ENCODE measurements at places on chromosomes 3 and 15.

DNA sequence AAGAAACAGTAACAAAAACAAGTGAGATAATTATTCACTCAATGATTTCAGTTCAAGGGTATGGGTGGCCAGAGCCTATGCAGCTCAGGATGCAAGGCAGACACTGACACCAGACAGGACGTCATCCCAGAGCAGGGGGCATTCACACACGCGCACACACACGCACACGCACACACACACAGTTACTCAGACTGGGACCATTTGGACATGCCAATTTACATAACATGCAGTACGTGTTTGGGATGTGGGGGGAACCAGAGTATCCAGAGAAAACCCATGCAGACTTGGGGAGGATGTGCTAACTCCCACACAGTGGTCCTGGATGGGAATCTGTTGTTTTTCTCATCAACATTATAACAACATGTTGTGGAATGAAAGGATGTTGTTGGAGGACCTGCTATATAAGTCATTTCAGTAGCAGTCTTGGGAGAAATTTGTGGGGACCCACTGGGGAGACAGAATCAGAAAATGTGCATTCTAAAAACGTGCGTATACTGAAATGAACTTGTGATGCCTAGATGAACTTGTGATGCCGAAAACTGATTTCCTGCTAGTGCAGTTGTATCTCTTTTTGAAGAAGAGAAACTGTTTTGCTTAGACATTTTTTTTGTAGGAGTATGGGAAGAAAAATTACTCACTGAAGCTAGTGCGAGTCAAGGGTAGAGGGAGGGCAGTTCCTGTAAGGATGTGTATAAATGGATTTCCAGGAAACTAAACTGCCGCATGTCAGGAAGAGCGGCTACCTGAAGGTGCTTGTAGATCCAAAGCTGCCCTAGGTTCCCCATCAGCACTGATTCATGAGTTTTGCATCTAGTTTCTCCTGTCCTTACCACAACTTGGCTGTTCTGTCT lies 25.2 kb downstream of the CD200 start:
- DNase-seq, result no peak
- no peaks in the 10 kb centered on the region for H3K36me3 ChIP-seq
- H3K4me1 ChIP-seq, result no peaks in the 10 kb centered on the region
- H3K27ac ChIP-seq, result no peak overlapping the region
- no peaks in the 10 kb centered on the region for H3K27me3 ChIP-seq

DNA sequence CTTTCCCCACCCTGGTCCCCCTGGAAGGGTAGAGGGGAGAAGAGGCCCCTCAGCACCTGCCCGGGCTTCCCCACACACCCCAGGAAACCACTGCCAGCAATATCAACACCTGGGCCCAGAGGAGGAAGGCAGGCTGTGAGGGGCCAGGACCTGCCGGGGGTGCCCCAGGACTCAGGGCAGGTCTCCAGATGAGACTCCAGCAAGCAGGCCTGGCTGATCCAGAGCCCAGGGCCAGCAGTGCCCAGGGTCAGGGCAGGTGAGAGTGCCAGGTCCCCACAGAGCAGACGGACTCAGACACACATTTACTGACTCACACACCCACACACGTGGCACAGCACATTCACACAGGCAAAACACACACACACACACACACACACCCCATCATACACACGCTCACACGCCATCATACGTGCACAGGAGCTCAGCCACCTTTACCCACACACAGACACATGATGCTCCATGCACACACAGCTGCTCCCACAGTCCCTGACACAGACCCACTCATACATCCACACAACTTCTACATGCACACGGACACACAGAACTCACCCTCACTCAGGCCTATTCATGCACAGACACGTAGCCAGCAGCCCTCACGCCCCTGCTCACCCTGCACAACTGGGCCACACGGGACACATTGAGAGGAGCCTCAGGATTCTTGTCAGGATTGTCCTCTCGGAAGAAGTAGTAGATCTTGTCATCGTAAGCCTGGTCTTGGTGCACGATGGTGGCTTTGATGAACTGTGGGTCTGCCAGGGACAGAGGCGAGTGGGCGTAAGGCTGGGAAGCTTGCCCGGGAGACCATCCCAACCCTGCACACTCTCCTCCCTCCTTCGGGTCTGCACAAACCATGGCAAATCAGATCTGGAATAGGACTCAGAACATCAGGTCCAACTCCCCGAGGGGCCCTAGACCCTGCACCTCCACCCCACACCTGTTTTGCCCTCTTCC lies 17.5 kb downstream of the SEMA7A start:
- H3K27me3 ChIP-seq, result no peaks in the 10 kb centered on the region
- H3K36me3 ChIP-seq, result no peaks in the 10 kb centered on the region
- DNase-seq, result no peak
- H3K4me1 ChIP-seq, result no peaks in the 10 kb centered on the region

DNA sequence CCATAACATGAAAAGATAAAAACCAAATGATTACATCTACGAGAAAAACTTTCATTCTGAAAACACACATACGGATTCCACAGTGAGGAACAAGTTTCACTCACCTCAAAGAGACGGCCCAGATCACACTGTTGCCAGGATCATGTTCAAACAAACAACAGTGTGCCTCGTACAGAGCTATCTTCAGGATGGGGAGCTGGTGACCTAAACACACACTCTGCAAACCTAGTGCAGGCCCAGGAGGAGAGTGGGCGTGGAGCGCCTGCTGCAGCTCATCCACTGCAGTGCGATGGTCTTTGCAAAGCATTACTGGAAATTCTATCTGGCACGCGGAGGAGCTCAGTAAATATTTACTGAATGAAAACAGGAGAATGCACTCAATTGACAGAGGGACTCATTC lies 38.5 kb downstream of the TAMM41 start:
- peaks cover 21% of the 10 kb centered on the region for H3K4me1 ChIP-seq
- H3K27ac ChIP-seq, result peak overlapping the region; percentile 62
- no peaks in the 10 kb centered on the region for H3K27me3 ChIP-seq
- H3K4me3 ChIP-seq, result peak overlapping the region; percentile 1
- no peaks in the 10 kb centered on the region for H3K36me3 ChIP-seq

DNA sequence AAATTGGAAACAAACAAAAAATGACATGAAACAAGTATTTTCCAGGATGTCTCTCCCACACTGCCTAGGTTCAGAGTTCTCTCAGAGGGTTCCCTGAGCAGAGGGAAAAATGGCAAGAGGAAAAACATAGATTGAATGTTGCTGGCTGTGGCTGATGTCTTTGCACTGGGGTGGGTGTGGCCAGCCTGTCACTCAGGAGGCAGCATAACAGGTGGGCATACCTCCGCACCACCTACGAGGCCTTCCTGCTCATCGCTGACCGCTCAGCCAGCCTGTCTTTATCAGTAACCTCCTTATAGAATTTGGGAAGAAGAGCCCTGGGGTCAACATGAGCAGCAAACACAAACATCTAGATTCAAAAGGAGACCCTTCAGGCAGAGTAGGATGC lies 216.6 kb upstream of the UMPS start:
- H3K27ac ChIP-seq, result no peak overlapping the region
- no peak for DNase-seq
- no peaks in the 10 kb centered on the region for H3K27me3 ChIP-seq
- H3K4me3 ChIP-seq, result no peak overlapping the region
- H3K4me1 ChIP-seq, result no peaks in the 10 kb centered on the region

- H3K4me1 ChIP-seq, result no peaks in the 10 kb centered on the region
- no peak overlapping the region for H3K4me3 ChIP-seq
- no peaks in the 10 kb centered on the region for H3K36me3 ChIP-seq
- H3K27ac ChIP-seq, result no peak overlapping the region
- DNase-seq, result no peak
These were observed 98.8 kb downstream of the SH3GL3 start for GRCh38 chr15:83545804-83546511.

GRCh38 chr15:57112178-57112577 lies 193.7 kb downstream of the TCF12 start:
- no peaks in the 10 kb centered on the region for H3K36me3 ChIP-seq
- peaks cover 23% of the 10 kb centered on the region for H3K4me1 ChIP-seq
- H3K27me3 ChIP-seq, result no peaks in the 10 kb centered on the region
- H3K27ac ChIP-seq, result no peak overlapping the region
- DNase-seq, result no peak

DNA sequence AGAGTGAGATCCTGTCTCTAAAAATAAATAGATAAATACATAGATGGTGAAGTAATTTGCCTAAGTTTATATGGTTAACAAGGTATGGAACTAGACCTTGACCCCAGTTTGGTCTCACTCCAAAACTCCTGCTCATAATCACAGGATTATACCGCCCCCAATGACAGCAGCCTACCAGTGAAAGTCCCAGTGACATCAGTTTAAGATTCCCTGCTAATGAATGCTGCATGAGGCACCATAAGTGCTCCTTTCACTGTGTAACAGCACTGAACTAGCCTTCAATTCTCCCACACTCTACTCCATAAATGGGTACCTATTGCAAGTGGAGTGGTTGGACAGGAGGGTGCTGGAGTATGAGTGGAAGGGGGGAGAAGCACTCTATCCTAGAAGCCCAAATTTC lies 23.7 kb upstream of the THSD4 start:
- peaks cover 3% of the 10 kb centered on the region for H3K4me1 ChIP-seq
- H3K36me3 ChIP-seq, result no peaks in the 10 kb centered on the region
- no peak overlapping the region for H3K4me3 ChIP-seq

DNA sequence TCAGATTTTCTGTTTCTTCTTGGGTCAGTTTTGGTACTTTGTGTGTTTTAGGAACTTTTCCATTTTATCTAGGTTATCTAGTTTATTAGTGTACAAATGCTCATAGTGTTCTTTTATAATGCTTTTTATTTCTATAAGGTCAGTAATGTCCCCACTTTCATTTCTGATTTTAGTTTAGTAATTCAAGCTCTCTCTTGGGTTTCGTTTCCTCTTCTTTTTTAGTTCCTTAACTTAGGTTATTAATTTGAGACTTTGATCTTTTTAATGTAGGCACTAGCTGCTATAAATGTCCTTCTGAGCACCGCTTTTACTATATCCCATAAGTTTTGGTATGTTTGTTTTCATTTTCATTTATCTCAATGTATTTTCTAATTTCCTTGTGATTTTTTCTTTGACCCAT lies 27.0 kb upstream of the CD200R1L start:
- no peak overlapping the region for H3K4me3 ChIP-seq
- H3K36me3 ChIP-seq, result no peaks in the 10 kb centered on the region
- no peaks in the 10 kb centered on the region for H3K27me3 ChIP-seq
- no peak for DNase-seq
- no peaks in the 10 kb centered on the region for H3K4me1 ChIP-seq
- H3K27ac ChIP-seq, result no peak overlapping the region

- H3K4me1 ChIP-seq, result peaks cover 12% of the 10 kb centered on the region
- no peaks in the 10 kb centered on the region for H3K36me3 ChIP-seq
- no peak within 1 kb of the TSS for H3K27ac ChIP-seq
- peak within 1 kb of the TSS; percentile 47 for H3K4me3 ChIP-seq
- no peak for DNase-seq
These were observed at the start of gene PAQR9 for GRCh38 chr3:142963516-142964448. Gene PAQR9, minus strand, starts transcription at chr3:142963674. Its CDS starts 338 bp downstream, at chr3:142963336.

DNA sequence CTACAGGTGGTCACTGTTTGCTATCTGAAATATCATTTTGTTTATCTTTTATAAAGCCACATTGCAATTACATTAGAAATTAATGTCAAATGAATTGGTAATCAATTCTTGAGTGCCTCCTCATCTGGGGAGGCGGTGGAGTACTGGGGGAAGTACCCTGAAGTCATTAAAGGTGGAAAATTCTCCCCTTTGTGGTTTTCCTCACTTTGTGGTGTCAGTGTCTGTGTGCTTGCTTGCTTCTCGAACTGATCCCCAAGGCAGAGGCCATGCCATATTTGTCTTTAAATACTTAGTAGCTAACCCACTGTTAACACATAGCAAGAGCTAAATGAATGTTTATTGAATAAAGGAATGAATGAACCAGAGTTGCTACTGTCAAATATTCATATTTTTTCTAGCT lies 40.5 kb upstream of the CCK start:
- no peak overlapping the region for H3K27ac ChIP-seq
- H3K36me3 ChIP-seq, result no peaks in the 10 kb centered on the region
- DNase-seq, result no peak
- H3K4me1 ChIP-seq, result no peaks in the 10 kb centered on the region

DNA sequence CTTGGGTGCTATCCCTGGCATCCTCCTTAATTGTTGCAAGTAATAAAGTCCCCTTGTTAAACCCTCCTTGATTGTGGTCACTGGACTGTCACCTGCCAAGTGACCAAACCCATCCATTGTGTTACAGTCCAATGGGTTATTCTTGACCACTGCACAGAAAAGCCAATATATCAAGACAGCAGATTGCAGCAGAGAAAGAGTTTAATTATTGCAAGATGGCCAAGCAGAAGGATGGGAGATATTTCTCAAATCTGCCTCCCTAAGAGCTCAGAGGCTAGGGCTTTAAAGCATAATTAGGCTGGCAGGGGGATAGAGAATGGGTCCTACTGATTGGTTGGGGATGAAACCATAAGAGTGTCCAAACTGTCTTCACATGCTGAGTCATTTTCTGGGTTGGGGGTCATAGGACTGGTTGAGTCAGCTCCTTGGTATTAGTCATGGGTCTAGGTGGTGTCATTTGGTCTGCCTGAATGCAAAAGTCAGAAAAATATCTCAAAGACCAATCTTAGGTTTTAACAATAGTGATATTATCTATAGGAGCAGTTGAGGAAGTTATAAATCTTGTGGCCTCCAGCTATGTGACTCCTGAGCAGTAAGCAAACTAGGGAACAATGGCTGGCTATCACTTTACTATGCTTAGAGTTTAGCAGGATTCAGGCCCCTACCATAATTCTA lies 19.1 kb upstream of the XYLB start:
- no peak overlapping the region for H3K27ac ChIP-seq
- no peaks in the 10 kb centered on the region for H3K27me3 ChIP-seq
- no peak overlapping the region for H3K4me3 ChIP-seq
- H3K4me1 ChIP-seq, result no peaks in the 10 kb centered on the region
- no peak for DNase-seq
- H3K36me3 ChIP-seq, result no peaks in the 10 kb centered on the region

GRCh38 chr15:65377976-65378366 lies at the start of gene IGDCC3:
Gene IGDCC3, minus strand, starts transcription at chr15:65378002. Its CDS starts 214 bp downstream, at chr15:65377788.
- no peaks in the 10 kb centered on the region for H3K27me3 ChIP-seq
- DNase-seq, result no peak
- peak within 1 kb of the TSS; percentile 71 for H3K4me3 ChIP-seq
- peak within 1 kb of the TSS; percentile 72 for H3K27ac ChIP-seq
- H3K4me1 ChIP-seq, result peaks cover 20% of the 10 kb centered on the region

DNA sequence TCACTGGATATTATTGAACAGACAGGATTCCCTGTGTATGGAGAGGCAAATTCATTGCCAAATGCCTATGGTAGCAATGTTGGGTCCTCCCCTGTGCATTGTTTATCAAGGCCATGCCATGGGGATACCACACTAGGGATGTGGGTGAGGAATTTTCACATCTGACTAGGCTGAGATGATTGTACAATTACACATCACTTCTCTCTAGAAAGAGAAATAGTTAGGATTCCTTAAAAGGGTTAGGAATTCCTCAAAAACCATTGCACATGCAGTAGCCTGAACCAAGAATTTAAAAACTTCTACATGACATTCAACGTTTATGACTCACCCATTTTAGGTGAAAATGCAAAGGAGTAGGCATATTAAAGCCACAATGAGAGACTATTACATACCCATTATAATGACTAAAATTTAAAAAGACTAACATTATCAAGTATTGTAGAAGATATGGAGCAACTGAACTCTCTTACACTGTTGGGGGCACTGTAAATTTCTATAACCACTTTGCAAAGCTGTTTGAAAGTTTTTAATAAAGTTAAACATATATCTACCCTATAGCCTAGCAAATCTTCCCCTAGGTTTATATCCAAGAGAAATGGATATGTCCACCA lies 175.9 kb downstream of the THRB start:
- H3K4me1 ChIP-seq, result no peaks in the 10 kb centered on the region
- H3K36me3 ChIP-seq, result no peaks in the 10 kb centered on the region
- DNase-seq, result no peak
- no peak overlapping the region for H3K27ac ChIP-seq
- H3K27me3 ChIP-seq, result no peaks in the 10 kb centered on the region
